NCI-H1092 (cell line): ENCODE measurements at places on chromosomes 5 and 9.

GRCh38 chr9:1839909-1840308, 175.2 kb upstream of the SMARCA2 start:
- DNase-seq = no peak

- DNase-seq = no peak
Measured at GRCh38 chr5:59599729-59600128, 293.8 kb downstream of the PDE4D start.

- no peak for DNase-seq
Measured at GRCh38 chr5:176895831-176896230, 3.3 kb downstream of the HK3 start.

DNA sequence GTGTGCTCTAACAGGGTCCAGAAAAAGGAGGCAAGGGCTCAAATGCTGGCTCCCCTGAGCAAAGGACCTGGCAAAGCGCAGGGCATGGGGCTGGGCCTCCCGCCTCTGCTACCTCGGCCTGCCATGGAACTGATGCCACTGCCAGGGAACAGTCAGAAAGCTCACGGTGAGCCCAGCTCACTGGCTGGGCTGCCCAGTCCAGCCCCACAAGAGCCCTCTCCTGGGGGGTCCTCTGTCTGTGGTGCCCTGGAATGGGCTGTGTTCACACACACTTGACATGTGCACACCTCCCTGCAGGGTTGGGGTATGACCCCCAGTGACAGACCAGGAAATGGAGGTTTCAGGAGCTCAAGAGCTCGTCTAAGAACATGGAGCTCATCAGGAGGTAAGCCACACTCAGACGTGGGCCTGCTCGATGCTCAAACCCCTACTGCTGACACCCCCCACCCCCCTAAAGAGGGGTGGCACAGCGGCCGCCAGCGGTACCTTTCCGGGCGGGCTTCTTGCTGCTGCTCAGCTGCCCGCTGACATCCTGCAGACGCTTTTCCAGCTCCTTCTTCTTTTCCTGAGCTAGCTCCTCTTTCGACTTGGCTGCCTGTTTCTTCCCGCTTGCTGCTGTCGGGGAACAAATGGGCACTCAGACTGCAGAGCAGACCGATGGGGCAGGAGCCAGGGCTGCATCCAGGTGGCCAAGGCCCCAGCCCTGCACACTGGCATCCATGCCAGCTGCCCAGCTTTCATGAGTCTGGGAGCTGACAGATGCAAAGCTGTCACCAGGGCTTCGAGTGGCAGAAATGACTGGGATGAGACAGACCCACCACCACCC, 9.1 kb downstream of the BRD3OS start:
- no peak for DNase-seq

DNA sequence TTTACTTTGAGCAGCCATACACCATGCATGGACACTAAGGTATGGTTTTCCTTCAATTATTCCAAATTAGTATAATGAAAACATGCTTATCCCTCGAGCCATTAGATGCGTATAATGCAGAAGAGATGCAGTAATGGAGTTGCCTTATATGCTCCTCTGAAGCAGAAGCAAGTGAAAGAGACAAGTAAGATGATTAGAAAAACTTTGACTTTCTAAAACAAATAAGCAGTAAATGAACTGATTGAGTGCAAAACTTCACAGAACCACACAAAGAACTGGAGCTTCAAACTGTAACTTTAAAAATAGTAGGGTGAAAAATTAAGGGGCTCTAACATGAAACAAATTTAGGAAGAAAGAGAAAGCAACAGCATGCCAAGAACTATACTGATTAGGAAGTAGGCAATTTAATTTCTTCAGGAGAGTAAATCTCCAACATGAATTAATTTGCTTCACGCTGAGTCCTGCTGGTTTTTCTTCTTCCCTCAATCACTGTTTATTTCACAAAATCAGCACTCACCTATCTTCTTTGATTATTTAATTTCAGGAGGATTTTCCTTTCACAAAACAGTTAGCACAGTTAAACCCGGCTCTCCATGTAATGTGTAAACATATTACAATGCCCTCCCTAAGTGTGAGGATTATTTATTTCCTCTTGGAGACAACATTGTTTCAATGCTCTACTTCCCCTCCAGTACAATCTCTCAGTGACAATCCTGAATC, 90.3 kb upstream of the PAM start:
- no peak for DNase-seq

- no peak for DNase-seq
Measured at GRCh38 chr5:50595199-50595598, 71.2 kb upstream of the PARP8 start.

- no peak for DNase-seq
Measured at GRCh38 chr5:134273642-134274395, 47.9 kb upstream of the PPP2CA start.
